ENCODE measurements at places on chromosomes 5 and 9. TPM values are rescaled to one million over a fixed set of nuclear protein-coding genes. Genes with fewer than 3 reads are reported as not detected.

Gene AQP3
- 0.68 TPM for total RNA-seq

Gene ZSWIM6
- total RNA-seq: 16.3 TPM

Gene NKD2
- total RNA-seq: 2.2 TPM

Gene DMRT3
- total RNA-seq: 0.47 TPM

Gene FOXD4
- total RNA-seq: not detected

Gene IFNA2
- not detected for total RNA-seq

Gene TAF11L5
- not detected for total RNA-seq

Gene SLC36A2
- total RNA-seq: not detected

Gene C9orf57
- not detected for total RNA-seq

Gene ITGA2
- total RNA-seq: 50.5 TPM

Gene SLC4A9
- 0.06 TPM for total RNA-seq

Gene ADGRV1
- total RNA-seq: 0.15 TPM

Gene GRIN3A
- not detected for total RNA-seq

Gene ENHO
- total RNA-seq: not detected

Gene PRSS3
- total RNA-seq: 26.8 TPM

Gene ZDHHC11B
- not detected for total RNA-seq

Gene GLDC
- 1.7 TPM for total RNA-seq

Gene TRPM3
- not detected for total RNA-seq

Gene C5orf22
- total RNA-seq: 18.7 TPM

Gene CHD1
- 47.1 TPM for total RNA-seq

Gene SLC1A1
- total RNA-seq: 10.9 TPM

Data from glomerular endothelial cell (primary cell).